ENCODE measurements at places on chromosomes 6 and 20.

DNA sequence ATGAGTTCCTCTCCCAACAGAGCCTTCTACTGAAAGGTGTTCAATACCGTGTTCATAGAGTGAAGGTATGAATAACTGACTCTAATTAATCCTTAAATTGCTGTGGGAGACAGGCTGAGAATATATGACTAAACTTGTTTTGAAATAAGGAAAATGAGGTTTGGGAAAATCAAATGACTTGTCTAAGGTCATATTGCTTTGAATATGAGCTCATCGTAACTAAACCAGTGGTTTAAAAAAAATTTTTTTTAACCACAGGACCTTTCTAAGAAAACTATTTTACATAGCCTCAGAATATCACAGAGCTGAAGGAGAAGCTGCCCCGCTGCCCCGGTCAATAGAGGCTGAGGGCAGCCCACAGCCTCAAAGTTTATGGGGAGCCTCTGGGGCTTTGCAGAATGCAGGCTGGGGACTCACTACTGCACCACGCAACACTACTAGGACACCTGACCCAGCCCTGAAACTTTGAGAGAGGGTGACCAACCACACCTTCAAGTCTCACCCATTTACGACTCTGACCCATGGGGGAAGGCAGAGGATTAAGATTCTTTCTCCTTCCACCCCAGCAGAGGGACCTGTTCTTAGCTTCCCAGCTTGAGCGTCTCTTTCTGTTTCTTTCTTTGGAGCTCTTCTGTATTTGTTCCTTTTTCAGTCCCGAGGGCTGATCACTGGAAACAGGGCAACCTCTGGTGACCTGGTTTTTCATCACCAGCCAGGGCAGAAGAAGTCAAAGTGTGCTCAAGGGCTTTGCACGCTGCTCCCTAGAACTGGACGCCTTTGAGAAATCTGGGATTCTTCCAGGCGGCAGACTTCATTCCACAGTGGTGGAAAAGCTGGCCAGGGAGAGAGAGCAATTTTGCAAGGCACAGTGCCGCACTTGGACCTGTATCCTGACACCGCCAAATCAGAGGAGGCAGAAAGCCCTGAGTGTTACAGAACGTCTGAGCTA lies 220.2 kb downstream of the ATXN1 start:
- DNase-seq, result no peak

DNA sequence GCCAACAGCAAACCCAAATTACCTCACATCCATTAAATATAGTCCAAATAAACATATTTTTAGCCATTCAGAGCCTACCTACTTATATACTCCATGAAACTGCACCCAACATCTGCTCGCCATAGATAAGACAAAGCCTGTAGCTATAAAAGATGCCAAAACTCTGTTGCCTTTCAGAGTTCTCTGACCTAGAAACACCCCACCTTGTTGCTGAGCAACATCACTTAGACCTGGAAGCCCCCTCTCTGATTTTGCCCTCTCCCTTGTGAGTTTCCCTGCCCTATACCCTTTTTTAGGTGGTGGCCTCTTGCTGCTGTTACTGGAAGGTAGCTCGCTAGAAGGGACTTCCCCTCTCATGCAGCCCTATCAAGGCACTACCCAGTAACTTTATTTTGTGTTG lies 27.7 kb upstream of the FBXL4 start:
- DNase-seq, result no peak

GRCh38 chr20:61387204-61387953 lies 135.3 kb downstream of the CDH4 start:
- peak; percentile 25 for DNase-seq

- DNase-seq, result no peak
Observed at GRCh38 chr6:123526128-123526527, 110.6 kb downstream of the TRDN start.

DNA sequence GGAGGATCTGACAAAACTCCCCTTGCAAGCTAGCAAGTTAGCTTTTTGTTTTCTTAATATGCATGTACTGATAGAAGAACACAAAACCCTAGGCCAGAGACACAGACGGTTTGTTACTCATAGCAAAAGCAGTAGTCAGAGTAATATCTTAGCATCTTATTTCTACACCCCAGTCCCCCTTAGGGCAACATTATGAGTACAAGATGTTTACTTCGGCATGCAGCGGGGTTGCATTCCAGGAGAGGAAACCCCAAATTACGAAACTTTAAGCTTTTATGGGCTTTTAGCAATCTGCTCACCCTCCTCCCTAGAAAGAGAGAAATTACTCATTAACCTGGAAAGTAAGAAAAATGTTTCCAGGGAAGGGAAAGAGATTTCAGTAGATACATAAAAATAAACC lies 1286.9 kb downstream of the EPHA7 start:
- DNase-seq, result no peak

GRCh38 chr20:36217226-36217625 lies 19.1 kb upstream of the AAR2 start:
- no peak for DNase-seq

GRCh38 chr20:50133041-50133440 lies 20.1 kb upstream of the UBE2V1 start:
- no peak for DNase-seq

GRCh38 chr6:163757520-163757919 lies 343.0 kb downstream of the QKI start:
- DNase-seq, result no peak

DNA sequence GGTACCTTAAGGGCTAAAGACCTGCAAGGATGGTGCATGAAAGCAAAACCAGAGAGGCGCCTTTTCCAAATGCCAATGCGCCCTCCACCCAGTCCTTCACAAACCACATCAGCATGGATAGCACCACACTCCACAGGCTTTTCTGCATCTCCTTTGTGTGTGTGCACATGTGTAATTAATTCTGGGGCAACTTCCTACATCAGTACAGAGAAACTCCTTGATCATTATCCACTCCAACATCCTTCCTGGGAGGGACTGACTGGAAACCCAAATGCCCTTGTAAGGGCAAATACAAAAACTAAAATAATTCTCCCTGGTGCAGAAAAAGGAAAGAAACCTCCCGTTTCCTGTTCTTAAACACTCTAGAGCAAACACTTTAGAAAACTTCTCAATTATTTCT lies 10.8 kb downstream of the SLC52A3 start:
- no peak for DNase-seq

Measured in HFF-Myc (cell line).